T-helper 1 cell (primary cell): ENCODE measurements at places on chromosomes 12 and 14.

DNA sequence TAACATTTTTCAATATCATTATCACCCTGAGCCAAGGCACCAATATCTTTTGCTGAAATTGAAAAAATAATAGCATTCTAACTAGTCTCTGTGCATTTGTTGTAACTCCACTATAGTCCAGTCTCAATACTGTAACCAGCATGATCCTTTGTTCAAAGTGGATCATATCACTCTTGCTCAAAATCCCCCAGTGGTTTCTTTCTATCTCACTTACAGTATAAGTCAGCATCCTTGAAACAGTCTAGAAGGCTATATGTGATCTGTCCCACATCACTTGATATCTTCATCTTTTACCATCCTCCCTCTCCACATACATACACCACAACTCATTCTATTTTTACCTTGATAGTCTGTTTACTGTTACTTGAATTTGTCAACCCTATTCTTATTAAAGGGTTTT is 435.7 kb downstream of the CCER1 start:
- DNase-seq = no peak

DNA sequence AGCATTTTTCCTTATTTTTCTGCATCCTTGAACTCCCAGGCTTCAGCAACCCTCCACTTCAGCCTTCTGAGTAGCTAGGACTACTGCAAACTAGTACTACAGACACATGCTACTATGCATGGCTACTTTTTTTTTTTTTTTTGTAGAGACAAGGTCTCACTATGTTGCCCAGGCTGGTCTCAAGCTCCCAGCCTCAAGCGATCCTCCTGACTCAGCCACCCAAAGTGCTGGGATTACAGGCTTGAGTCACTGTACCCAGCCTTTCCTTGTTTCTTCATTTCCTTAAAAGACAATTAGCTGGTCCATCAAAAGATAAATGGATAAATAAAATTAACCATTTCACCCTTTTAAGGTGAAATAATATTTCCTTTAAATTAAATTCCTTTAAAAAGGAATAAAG is 205.8 kb downstream of the SPTSSA start:
- no peak for DNase-seq

DNA sequence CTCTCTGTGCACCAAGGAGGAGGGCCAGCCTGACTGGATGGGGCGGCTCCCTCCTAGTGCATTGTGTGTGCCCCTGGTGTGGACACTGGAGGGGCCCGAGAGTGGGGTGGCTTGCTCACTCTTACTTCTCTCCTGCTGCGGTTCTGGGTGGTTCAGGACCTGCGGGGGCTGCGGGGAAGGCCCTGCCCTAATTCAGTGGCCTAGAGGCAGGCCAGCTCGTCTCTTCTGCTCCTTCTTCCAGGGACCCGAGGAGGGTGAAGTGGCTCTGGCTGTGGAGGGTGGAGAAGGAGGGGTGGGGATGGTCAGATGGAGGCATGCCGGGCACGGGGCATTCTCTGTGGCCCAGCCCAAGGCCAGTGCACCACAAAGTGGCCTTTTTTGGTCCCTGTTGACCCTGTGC is 87.1 kb downstream of the BEGAIN start:
- no peak for DNase-seq

GRCh38 chr14:27228053-27228452 is 630.2 kb upstream of the NOVA1 start:
- DNase-seq = no peak

DNA sequence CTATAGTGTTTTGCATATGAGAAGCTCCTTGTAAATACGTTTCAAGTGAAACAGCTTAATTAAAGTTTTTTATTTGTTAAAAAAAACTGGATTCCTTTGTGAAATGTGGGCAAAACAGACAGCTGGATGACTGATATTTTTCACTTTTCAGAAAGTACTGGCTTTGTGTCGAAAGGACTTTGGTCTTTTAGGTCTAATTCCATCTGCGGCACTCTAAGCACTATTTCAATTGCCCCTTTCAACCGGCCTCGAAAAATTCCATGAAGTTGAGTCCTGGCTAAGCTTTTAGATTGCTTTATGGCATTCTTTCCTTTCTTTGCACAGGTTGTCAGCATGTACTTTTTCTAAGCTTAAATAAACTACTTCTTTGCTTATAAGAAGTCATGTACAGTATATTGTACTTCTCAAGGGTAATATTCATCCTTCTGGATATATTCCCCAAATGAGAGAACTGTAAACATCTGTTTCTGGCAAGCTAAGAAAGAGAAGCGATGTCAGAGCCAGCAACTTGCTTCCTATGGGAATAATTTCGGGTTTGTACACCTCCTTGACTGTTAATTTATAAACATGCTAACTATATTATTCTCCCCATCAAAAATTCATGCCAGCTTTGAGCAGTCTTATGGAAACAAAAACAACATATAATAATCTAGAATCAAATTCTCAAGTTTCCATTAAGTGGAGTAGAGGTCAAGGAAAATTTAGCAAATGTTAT is 611.3 kb downstream of the ETNK1 start:
- no peak for DNase-seq

GRCh38 chr12:120892265-120892664 is 11.9 kb downstream of the SPPL3 start:
- no peak for DNase-seq

GRCh38 chr12:49537752-49538509 is 899 bp upstream of the KCNH3 start:
- DNase-seq = no peak

- peak; percentile 42 for DNase-seq
Observed at GRCh38 chr12:1583421-1584078, 10.8 kb downstream of the FBXL14 start.

GRCh38 chr14:20607617-20608016 is 16.4 kb upstream of the RNASE12 start:
- DNase-seq = no peak

- peak; percentile 11 for DNase-seq
Observed at GRCh38 chr14:104933746-104934733, 9.4 kb downstream of the PLD4 start.

DNA sequence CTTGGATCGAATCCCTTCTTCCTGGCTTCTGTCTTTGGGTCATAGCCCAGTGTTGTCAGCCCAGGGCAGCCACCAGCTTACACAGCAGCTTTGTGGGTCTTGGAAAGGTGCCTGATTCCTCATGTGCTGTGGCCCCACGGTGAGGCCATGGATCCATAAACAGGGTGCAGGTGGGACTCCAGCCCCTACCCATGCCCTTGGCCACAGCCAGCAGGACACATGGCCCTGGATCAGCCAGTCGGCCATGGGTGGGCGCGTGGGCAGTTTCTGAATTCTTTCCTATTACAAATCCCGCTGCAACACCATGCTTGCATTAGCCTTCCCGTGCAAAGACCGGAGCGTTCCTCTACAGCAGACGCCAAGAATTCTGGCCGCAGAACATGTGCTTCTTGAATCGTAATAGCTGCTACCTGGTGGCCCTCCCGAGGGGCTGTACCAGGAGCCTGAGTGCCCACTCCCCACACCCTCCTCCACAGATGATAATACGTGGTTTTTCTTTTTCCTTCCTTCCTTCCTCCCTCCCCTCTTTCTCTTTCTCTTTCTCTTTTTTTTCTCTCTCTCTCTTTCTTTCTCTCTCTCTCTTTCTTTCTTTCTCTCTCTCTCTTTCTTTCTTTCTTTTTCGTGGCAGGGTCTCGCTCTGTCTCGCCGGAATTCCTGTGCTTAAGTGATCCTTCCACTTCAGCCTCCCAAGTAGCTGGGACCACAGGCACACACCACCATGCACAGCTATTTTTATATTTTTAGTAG is 2.9 kb upstream of the MMP17 start:
- no peak for DNase-seq

DNA sequence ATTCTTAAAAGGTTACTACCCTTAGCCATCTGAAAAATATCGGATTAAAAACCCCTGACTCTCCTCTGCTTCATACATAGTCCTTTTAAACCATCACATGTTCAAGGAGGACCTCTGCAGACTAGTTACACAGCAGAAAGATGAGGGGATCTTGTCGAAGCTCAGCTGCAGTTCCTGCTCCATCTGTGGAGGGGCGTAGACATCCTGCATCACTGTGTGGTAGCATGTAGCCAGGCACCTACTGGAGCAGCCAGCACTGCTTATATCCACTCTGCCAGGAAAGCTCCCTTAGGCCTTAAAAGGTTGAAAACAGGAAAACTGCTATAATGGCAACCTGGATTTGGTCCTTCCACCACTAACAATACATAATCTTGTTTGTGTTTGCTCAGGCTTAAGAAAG is 57.6 kb upstream of the STRN3 start:
- no peak for DNase-seq

DNA sequence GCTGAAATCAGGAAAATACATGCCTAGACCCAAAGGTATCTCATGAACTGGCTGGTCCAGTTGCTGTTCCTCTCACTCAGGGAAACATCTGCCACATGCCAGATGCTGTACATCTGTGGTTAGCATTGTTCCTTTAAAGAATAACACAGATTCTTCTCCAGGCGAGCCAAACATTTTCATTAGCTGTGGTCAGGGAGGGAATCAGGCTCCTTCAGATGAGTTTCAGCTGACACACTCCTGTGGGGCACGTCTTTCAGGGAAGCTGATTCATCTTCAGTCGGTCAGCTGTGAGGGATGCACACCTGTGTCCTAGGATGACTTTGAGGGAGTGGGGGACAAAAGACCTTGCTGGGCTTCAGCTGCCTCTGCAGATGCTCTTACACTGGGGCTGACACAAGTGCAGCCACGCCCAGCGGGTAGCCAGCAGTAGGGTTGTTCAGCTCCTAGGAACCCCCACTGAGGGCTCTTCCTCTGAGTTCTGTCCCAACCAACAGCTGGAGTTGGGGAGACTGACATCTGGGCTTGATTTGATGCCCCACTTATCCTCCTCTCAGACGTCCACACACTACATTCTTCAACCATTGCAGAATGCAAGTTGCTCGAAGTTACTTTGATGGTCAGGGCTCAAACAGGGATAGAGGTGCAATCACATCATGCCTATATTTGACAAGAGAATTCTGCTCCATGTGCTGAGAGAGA is 155.0 kb downstream of the NUAK1 start:
- no peak for DNase-seq

GRCh38 chr12:50087995-50088394 is 2.9 kb downstream of the SMARCD1 start:
- DNase-seq = no peak

DNA sequence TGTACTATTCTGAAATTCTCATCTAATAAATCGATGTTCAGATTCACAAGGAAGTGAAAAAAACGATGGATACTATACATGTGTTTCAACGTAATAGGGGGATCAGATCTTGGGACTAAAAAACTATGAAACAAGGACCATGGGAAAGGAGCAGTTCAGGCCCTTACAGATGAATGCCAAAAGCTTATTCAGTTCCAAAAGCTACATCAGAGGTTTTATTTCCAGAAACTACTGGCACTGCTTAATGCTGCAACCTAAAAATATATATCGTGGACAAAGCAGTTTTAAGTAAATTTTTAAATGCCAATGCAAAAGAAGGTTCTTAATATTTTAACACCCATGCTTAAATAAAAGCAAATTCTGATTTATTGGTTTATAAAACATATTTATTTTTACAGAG is 38.5 kb downstream of the LRIG3 start:
- no peak for DNase-seq

DNA sequence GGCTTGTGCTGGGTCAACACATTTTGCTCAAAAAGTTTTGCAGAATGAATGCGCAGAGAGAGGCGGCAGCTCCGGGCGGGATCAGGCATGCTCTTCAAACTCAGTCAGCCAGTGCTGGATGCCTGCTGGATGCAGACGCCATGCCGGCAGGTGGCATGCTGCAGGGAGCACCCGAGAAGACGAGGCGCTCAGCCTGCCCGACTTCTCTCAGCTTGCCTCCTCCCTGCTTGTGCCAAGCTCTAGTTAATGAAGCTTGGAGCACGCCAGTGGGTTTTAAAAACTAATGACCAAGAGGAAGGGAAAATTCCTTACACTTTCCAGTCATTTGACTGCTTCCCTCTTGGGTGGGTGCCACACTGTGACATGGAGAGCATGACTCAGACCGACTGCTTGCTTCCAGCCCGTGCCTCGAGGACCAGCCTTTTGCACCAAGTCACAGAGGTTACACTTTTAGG is 39.8 kb downstream of the SLC24A4 start:
- no peak for DNase-seq

- no peak for DNase-seq
Observed at GRCh38 chr14:44151130-44151820, 355.8 kb downstream of the FSCB start.

DNA sequence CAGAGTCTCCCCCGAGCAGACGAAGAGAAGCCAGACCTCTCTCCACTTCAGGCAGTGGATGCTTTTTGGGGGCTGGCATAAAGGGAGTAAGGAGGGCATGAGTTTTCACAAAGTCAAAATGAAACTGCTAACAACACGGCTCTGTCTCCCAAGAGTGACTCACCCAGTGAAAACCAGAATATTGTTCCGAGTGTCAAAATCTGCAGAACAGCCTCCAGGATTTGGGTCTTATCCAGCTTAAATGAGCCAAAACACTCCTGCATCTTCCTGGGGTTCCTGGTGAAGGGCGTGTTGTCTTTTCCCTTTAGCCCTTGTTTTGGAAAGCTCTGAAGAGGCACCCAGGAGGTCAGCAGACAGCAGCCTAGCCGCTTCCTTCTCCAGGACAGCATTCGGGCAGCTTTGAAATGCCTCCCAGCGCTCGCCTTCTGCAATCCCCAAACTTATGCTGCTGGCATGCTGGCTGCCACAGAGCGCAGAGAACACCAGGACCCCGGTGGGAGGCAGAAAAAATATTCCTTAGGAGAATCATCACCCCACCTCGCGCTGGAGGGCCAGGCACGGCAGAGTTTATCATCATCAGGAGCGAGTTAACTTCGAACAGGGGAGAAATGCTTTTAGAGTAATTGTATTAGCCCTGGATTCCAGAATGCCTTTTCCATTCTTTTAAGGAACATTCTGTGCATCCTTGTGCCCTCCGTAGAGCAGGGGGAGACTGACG is 117.7 kb upstream of the NCOR2 start:
- peak; percentile 6 for DNase-seq

- DNase-seq = no peak
Observed at GRCh38 chr12:107992870-107993451, 136.1 kb upstream of the WSCD2 start.

GRCh38 chr12:40792792-40793386 is 100.7 kb downstream of the CNTN1 start:
- no peak for DNase-seq

- DNase-seq = no peak
Observed at GRCh38 chr14:52844262-52845060, 53.1 kb upstream of the GNPNAT1 start.

DNA sequence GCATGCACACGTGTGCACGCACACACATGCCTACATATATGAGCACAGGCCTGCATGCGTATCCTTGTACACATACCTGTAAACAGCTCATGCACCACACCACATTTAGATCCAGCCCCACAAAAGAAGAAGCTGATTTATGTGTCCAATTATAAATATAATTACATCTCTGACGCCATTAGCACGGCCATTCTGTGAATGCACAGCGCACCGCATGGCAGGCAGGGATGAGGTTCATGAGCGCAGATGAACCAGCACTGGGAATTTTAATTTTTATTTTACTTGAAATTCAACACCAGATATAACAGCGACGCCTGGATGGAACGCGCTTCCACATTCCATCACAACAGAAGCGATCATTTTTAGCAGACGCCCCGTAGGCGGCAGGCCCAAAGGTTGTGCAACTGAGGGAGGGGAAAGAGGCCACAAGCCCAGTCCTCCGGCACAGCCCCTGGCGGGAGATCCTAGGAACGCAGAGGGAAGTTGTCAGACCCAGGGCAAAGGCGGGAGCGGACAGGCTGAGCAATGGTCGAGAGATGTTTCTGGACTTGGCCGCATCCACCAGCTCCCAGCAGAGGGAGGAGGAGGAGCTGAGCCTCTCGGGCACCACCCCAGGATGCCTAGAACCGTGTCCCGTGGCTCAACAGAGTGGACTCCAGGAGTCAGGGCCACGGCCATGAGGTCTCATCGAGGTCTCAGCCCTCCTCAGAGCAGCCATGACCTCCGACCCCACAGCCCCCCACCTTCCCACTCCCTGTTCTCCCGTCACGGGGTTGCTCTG is 37.9 kb upstream of the GALNT9 start:
- no peak for DNase-seq
